Putamen (tissue), 1 donor: ENCODE measurements at places on chromosomes 5 and 9.

DNA sequence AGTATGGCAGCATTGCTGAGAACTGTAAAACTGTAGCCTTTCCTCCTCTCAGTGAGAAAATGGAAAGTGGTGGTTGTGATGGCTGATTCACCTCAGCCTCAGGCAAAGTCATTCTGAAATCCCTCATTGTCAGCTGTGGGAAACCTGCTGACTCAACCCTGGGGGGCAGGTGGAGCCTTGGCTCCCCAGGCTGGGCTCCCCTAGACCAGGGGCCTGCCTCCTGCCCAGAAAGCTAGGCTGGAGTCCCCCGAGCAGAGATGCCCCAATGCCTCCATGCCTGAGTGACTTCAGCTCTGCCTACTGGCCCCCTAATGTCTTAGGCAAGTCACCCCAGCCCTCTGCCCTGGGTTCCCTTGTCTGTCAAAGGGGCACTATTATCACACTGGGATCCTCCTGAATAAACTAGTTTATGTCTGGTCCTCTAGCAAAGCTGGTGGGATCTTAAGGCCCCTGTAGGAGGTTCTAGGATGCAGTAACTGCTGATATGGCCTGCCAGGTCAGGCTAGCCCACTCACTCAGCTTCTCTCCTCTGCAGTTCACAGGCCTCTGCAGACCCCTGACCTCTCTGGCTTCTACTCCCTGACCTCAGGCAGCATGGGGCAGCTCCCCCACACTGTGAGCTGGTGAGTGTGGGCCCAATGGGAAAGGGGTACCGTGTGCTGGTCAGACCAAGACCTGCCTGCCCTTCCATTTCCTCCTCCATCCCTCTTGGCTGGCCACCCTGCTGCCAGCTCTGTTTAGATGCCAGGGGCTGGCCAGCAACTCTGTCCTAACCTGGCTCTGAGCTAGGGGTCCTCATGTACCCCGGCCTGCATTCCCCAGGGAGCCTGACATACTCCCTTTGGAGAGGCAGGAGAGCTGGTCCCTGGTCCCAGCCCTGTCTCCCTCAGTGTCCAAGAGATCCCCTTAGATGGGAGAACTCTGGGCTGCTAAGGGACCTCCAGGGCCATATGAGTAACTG, 24.2 kb downstream of the TCF7 start:
- no peak for DNase-seq

GRCh38 chr5:73968729-73969128, 342.7 kb downstream of the ARHGEF28 start:
- peak; percentile 68 for DNase-seq

DNA sequence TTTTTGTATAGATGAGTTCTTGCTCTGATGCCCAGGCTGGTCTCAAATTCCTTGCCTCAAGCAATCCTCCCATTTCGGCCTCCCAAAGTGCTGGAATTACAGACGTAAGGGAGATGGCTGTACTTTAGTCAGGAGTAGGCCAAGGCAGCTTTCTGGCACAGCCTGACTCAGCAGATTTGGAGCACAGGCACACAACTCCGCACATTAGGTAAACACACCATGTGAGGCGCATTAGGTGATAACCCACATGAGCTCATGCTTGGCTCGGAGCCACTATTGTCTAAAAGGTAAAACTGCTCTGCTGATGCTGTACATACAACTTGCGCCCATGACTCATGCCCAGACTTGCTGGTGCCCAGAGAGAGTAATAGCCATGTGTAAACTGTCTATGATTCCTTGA, 1157.9 kb downstream of the TAF11L14 start:
- DNase-seq = no peak

DNA sequence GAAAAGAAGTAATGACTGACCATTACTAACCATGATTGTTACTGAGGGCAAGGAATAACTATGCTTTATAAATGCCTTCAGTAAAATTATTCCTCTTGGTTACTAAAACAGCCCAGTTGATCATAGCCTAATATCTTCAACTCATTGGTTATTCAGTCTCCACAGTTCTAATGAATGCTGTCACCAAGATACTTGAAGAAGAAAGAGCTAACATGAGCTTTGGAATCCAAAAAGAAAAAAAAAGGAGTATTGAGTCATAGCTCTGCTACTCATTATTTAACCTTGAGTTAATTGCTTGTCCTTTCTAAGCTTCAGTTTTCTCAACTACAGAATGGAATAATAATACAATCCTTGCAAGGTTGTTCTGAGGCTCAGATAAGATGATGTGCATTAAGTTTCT, 187.7 kb downstream of the BRINP1 start:
- no peak for DNase-seq

- DNase-seq = no peak
Observed at GRCh38 chr9:16291921-16292320, 578.5 kb downstream of the BNC2 start.

DNA sequence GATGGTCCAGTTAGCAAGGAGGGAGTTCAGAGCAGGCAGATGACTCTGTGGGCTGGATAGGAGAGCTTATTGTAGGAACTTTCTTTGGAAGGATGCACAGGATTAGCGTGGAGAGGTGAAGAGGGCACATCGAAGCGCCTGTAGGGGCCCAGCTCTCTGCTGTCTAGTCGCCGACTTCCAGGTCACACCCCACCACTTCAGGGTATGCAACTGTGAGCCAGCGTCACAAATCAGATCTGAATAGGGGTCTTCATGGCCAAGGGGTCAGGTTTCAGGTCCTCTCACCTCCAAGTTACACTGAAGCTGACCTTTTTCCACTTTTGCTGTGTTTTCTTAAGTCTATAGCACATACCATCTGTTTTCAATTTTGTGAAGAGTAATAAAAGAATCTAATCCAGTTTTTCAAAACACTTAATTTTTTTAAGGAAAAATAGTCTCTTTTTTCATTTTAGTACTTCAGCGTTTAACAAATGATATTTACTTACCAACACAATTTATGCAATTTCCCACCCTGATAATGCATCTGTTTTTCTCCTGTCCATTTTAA, 364.2 kb upstream of the CLINT1 start:
- no peak for DNase-seq

DNA sequence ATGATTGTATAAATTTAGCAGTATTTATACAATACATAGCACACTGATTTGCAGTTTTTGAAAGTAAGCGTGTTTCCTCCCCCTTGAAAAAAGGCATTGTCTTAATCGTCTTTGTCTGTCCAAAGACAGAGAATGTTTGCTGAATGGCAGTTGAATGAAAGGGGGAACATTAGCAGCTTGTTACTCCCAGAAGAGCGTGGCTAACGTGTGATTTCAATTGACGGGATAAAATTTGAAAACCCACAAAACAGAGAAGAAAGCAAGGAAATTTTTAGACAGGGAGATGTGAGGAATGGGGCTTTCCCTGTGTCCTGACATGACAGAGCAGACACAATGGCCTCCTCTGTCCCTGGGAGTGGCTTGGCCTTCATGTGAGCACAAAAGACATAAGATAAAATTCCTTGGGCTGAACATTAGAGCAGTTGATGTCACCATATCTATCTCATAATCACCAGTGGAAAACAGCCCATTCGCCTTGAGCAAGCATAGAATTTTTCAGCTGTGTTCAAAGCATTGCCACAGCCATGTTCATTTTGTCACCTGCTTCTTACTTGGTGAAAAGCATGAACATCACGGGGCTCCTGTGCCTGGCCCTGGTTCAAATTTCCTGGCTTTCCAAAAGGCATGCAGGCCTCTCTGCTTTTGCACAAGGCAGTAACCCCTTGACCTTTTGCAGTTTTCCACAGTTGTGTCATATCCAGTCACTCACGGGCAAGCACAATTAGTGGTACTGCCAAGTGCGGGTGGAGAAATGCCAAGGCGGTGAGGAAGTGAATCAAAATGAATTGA, 126.9 kb downstream of the TLE1 start:
- no peak for DNase-seq

DNA sequence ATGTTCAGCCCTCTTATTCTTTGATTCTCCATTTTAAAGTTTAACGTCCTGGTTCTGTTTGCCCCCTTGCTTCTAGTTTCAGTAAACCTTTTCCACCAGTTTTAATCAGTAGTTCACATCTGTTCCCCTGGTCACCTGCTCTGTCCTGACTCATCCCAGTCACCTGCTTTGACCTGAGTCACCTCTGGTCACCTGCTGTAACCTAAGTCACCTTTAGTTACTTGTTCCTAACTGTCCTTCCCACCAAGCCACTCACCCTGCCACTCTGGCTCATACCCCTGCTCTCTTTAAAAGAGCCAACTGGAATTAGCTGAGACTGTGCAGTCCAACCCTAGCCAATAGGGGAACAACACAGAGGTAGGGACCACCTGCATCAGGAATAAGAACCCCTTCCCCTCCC, 43.0 kb downstream of the SEMA6A start:
- no peak for DNase-seq
